ENCODE measurements at places on chromosomes 2 and 18.
A peak's percentile ranks its signal among the peaks of the same experiment; 100 is the strongest.

- DNase-seq = no peak
- H3K36me3 ChIP-seq = no peaks in the 10 kb centered on the region
- H3K4me1 ChIP-seq = peaks cover 4% of the 10 kb centered on the region
- no peak overlapping the region for H3K4me3 ChIP-seq
- H3K27ac ChIP-seq = no peak overlapping the region
- H3K27me3 ChIP-seq = no peaks in the 10 kb centered on the region
These were observed 54.9 kb downstream of the ACTR2 start for GRCh38 chr2:65282477-65283053.

- H3K36me3 ChIP-seq = no peaks in the 10 kb centered on the region
- H3K27ac ChIP-seq = no peak overlapping the region
- DNase-seq = no peak
- H3K27me3 ChIP-seq = no peaks in the 10 kb centered on the region
These were observed 137.1 kb upstream of the TACR1 start for GRCh38 chr2:75336451-75336850.

DNA sequence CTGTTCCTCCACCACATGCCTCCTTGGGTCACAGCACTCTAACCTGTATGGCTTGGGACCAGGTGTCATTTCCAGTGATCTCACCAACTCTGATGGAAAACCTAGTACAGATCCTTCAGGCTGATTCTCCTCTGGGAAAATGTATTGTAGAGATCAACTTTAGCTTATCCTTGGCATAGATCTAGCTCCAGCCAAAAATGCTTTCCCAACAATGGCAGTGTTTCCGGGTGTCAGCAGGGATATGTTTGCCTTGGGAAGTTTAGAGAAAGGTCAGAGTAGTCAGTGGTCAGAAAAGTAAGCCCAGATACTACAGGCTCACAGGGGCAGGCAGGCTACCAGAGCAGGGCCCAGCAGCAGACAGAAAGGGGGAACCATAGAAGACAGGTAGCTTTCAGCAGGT, 73.6 kb downstream of the CD8B2 start:
- no peak overlapping the region for H3K4me3 ChIP-seq
- no peak for DNase-seq
- no peak overlapping the region for H3K27ac ChIP-seq
- no peaks in the 10 kb centered on the region for H3K36me3 ChIP-seq
- H3K4me1 ChIP-seq = no peaks in the 10 kb centered on the region
- H3K27me3 ChIP-seq = peaks cover 1% of the 10 kb centered on the region

- DNase-seq = no peak
- H3K4me1 ChIP-seq = peaks cover 3% of the 10 kb centered on the region
- no peaks in the 10 kb centered on the region for H3K36me3 ChIP-seq
These were observed 24.8 kb upstream of the TBC1D8 start for GRCh38 chr2:101175991-101176390.

- no peak overlapping the region for H3K4me3 ChIP-seq
- no peak overlapping the region for H3K27ac ChIP-seq
- H3K4me1 ChIP-seq = no peaks in the 10 kb centered on the region
- no peak for DNase-seq
These were observed 49.2 kb downstream of the METTL4 start for GRCh38 chr18:2522112-2522511.

- no peaks in the 10 kb centered on the region for H3K27me3 ChIP-seq
- no peaks in the 10 kb centered on the region for H3K36me3 ChIP-seq
- peaks cover 5% of the 10 kb centered on the region for H3K4me1 ChIP-seq
- DNase-seq = no peak
- H3K4me3 ChIP-seq = no peak overlapping the region
These were observed 5.4 kb upstream of the IL1R1 start for GRCh38 chr2:102137138-102137537.

GRCh38 chr2:95382686-95383634, 19.5 kb upstream of the FAHD2A start:
- H3K36me3 ChIP-seq = no peaks in the 10 kb centered on the region
- no peak for DNase-seq
- H3K4me3 ChIP-seq = no peak overlapping the region
- no peaks in the 10 kb centered on the region for H3K27me3 ChIP-seq
- H3K27ac ChIP-seq = no peak overlapping the region

DNA sequence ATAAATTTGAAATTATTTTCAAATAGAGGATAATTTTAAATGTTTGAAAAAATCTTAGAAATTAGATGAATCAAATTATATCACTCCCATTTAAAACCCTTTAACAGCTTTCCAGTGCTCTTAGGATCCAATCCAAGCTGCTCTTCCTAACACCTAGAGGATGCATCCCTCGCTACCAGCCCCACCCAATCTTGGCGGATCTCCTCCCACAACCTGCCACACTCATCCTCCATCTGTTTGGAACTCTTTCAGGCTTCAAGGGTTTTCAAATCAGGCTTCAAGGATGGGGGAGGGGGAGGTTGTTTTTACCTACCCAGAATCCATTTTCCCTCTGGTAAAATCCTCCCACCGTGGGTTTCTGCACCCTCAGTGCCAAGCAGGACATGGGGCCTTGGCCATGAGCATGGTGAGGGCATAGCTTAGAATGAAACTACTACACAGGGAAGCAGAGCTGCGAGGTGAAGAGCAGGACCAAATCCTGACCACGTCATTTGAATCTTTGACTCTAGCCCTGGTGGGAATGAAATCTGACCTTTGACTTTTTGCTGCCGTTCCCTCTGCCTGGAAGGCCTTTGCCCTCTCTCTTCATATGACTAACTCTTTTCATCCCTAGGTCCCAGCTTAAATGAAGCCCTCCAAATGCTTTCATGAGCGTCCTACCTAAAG, 113.0 kb upstream of the MAPRE2 start:
- no peaks in the 10 kb centered on the region for H3K36me3 ChIP-seq
- no peaks in the 10 kb centered on the region for H3K4me1 ChIP-seq
- no peak overlapping the region for H3K27ac ChIP-seq
- H3K4me3 ChIP-seq = no peak overlapping the region
- H3K27me3 ChIP-seq = no peaks in the 10 kb centered on the region
- no peak for DNase-seq

DNA sequence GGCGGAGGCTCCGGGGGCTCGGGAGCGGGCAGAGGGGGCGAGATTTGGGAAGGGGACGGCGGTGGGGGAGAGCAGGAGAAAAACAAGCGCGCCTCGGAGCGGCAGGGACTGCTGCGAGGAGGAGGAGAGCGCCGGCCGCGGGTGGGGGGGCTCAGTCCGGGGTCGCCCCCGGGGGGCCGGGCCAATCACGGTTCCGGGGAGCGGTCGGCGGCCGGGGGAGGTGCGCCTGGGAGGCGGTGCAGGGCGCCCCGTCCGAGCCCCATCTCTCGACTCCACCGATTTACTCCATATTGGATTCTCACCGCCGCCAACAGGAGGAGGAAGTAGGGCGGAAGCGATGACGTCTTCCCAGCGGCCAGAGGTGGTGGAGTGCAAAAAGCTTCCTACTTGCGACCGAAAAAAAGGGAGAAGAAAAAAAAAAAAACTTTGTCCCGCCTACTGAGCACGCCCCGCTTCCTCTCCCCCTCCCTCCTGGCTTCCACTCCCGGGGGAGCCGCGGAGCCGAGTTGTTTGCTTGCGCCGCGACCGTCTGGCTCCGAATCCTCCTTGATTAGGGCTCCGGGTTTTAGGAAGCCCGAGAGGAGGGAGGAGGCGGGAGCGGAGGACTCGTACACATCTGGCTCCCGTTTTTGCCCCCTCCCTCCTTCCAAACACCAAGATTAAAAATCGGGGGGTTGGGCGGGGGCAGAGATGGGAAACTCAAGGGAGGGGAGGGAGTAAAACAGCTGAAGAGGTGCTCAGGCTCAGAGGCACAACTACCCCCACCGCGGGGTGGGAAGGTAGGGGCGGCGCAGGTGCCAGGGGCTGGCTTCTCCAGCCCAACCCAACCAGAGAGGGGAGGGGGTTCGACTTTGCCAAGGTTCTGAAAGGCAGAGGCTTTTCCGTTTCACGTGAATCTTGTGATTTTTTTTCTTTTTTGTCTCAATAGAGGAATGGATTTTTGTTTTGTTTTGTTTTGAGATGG, at the start of gene SPRED2:
TSS of gene SPRED2 (minus strand) at position 373 of the 964 bp plus-strand sequence. CDS start 612 bp downstream, outside the sequence.
- DNase-seq = peak; percentile 71
- peak within 1 kb of the TSS; percentile 67 for H3K4me3 ChIP-seq
- peak within 1 kb of the TSS; percentile 41 for H3K27ac ChIP-seq
- no peaks in the 10 kb centered on the region for H3K36me3 ChIP-seq
- peaks cover 35% of the 10 kb centered on the region for H3K4me1 ChIP-seq
- H3K27me3 ChIP-seq = peaks cover 9% of the 10 kb centered on the region

GRCh38 chr2:65320042-65320725, 92.6 kb downstream of the ACTR2 start:
- no peaks in the 10 kb centered on the region for H3K36me3 ChIP-seq
- H3K4me1 ChIP-seq = peaks cover 6% of the 10 kb centered on the region
- H3K27ac ChIP-seq = no peak overlapping the region
- H3K27me3 ChIP-seq = no peaks in the 10 kb centered on the region

GRCh38 chr2:177983183-177983788, 89.3 kb downstream of the PDE11A start:
- no peaks in the 10 kb centered on the region for H3K4me1 ChIP-seq
- H3K27ac ChIP-seq = no peak overlapping the region
- no peak for DNase-seq
- H3K27me3 ChIP-seq = no peaks in the 10 kb centered on the region

- H3K27me3 ChIP-seq = peaks cover 2% of the 10 kb centered on the region
- DNase-seq = no peak
- no peaks in the 10 kb centered on the region for H3K36me3 ChIP-seq
- no peaks in the 10 kb centered on the region for H3K4me1 ChIP-seq
These were observed 112.6 kb upstream of the NDUFV2 start for GRCh38 chr18:8989855-8990254.

DNA sequence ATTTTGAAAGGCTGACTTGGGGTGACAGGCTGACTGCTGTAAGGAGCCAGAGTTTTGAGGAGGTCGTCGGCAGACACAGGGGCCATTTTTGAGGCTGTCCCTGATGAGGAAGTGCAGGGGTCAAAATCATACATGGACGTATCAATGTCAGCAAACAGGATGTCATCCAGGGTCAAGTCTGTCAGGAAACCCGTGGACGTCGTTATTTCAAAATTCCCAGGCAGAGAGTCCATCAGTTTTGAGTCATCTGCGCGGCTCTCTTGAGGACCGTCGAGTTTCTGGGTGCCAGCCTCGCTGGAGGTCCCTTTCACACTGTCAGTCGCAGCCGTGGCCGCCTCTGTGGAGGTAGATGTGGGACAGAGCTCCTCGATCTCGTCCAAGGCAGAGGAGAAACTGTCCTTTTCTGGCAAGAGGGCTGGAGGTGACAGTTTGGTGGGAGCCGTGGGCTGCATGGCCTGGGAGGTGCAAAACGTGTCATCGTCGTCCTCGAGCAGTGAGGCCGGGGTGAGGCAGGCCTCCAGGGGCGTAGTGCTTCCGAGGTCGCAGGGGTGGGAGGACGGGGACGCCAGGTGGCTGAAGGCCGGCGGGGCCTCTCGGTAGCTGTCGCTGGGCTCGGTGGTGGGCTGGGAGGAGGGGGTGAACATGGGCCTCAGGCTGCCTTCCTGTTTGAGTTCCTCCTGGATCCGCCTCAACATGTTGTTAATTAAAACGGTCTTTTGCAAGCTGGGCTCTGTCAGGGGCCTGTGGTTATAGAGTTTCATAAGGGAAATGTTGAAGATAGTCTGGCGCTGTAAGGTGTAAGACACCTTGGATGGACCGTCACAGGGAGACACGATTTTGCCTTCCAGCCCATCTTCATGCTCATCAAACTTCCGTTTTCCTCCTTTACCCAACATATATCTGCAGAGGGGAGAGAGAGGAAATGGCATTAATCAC, 17.5 kb downstream of the SERTAD2 start:
- no peaks in the 10 kb centered on the region for H3K27me3 ChIP-seq
- peak overlapping the region; percentile 63 for H3K27ac ChIP-seq
- peak overlapping the region; percentile 43 for H3K4me3 ChIP-seq
- DNase-seq = no peak

GRCh38 chr2:180655393-180655792, 325.0 kb upstream of the UBE2E3 start:
- H3K4me1 ChIP-seq = no peaks in the 10 kb centered on the region
- no peak overlapping the region for H3K4me3 ChIP-seq
- H3K36me3 ChIP-seq = no peaks in the 10 kb centered on the region
- H3K27me3 ChIP-seq = no peaks in the 10 kb centered on the region
- no peak for DNase-seq

DNA sequence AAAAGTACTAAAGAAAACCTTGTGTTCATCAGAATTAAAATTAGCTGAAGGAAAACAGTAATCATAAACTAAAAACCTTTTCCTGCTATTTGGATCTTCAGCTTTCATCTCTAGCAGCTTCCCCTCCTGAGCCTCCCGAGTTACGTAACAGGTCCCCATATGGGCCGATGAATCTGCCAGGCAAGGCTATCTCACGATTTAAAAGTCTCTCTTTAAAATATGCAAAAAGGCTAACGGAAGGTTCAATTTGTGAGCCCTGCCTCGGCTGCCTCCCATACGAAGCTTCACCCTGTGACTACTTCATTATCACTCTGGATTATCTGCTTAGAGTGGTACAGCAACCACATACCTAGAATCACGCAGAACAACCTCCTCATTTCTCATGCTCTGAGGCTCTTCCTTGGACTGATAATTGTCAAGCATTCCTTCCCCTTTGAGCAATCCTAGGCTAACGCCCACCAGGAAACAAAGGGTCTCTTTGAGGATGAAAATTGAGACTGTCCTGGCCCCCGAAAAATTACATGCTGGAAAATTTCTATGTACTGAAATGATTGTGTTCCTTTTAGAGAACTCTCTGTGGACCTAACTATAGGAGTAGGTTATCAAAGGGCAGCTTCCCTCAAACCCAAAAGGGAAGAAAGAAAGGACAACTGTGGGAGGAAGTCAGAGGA, 147.4 kb downstream of the ZEB2 start:
- H3K27ac ChIP-seq = no peak overlapping the region
- no peak for DNase-seq
- H3K4me1 ChIP-seq = no peaks in the 10 kb centered on the region
- H3K27me3 ChIP-seq = peaks cover 2% of the 10 kb centered on the region
- H3K36me3 ChIP-seq = no peaks in the 10 kb centered on the region
- no peak overlapping the region for H3K4me3 ChIP-seq

DNA sequence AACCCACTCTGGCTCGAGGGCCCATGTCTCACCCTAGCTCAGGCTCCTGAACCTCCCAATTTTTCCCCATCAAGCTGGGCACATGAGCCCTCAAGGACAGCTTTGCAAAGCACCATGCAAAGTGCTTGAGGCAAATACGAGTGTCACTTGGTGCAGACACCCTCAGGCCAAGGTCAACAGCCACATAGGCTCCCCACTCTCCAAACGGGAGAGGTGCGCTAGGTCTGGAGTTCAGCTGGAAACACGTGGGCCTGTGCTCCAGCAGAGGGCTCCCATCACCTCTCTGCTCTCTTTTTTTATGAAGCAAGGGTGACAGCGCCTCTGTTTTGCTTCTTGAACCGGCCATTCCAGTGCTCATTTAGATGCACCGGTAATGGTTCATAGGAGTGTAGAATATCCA, 11.9 kb upstream of the ARHGAP25 start:
- H3K4me3 ChIP-seq = no peak overlapping the region
- no peak for DNase-seq

DNA sequence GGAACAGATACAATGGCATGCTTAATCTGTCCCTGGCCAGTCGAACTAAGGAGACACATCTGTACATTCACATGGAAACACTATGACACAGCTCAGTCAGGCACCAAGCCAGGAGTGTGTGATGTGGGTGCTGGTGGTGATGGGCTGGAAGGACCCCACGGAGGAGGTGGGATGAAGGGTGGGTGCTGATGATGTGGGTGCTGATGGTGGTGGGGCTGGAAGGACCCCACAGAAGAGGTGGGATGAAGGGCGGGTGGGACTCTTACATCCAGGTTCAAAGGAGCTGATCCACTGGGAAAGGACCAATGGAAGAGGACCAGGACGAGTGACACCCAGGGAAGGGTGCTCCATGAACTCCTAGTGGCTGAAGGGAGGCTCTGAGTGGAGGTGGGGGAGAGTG, 34.8 kb upstream of the ACAA2 start:
- no peaks in the 10 kb centered on the region for H3K36me3 ChIP-seq
- no peak overlapping the region for H3K4me3 ChIP-seq
- no peaks in the 10 kb centered on the region for H3K4me1 ChIP-seq
- no peak for DNase-seq
- peaks cover 2% of the 10 kb centered on the region for H3K27me3 ChIP-seq

GRCh38 chr2:74546004-74546403, 7.7 kb downstream of the LOXL3 start:
- no peak for DNase-seq
- H3K27me3 ChIP-seq = peaks cover 35% of the 10 kb centered on the region
- H3K27ac ChIP-seq = no peak overlapping the region
